ENCODE measurements at places on chromosomes 2 and 18. TPM values are rescaled to one million over a fixed set of nuclear protein-coding genes. Genes with fewer than 3 reads are reported as not detected.

GPATCH11 gene
- total RNA-seq = 7.2 TPM

PROKR1 gene
- total RNA-seq = 0.05 TPM

CROCC2 gene
- 0.09 TPM for total RNA-seq

HJURP gene
- total RNA-seq = not detected

SLC25A52 gene
- total RNA-seq = 0.56 TPM

CAPN14 gene
- 0.09 TPM for total RNA-seq
